ENCODE measurements at places on chromosomes 16 and 17.

- DNase-seq, result no peak
Measured at GRCh38 chr16:2701272-2701671, 18.8 kb downstream of the PRSS27 start.

DNA sequence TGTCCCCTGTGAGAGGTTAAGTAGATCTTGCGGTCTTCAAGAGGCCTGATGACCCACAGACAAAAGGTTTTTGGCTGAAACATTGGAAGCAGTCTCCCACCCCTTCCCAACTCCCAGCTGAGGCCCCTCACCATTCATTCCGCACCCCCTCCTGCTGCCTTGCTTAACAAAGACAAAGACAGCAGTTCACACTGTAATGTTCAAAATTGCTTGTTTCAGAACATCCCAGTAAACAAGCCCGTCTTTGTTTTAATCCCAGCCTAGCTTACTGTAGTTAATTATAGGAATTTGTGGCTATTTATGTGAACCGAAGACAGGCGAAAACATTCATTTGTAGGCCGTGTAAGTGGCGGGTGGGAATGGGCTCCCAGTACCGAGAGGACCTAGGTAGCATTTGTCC is 55.7 kb downstream of the IRX5 start:
- DNase-seq, result no peak

DNA sequence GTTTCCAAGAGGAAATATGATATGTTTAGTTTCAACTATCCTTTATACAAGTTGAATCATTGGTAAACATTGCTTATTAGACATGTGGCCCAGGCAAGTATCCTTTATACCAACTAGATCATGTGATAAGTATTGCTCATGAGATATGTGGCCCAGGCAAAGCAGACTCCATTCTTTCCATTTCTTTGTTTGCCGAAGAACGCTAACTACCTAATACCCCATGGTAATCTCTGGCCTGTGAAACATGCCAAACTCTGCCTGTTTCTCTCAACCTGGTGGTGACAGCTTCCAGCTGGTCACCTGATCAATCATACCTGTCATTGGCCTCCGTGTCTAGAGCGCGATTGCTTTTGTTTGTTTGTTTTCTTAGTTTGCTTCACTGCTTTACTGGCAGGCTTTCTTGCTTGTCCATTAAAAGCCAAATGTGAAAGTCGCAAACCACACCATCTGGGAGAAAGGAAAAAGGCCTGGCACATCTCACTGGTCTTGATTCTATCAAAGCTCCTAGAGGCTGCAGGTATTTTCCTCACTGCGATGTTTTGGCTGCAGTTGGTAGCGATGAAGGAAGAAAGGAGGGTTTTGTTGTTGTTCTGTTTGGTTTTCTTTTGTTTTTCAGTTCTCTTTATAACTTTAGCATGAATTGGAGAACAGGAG is 686.2 kb downstream of the KCNJ2 start:
- no peak for DNase-seq

- no peak for DNase-seq
Measured at GRCh38 chr16:74480150-74481029, 59.1 kb upstream of the CLEC18B start.

GRCh38 chr16:12177643-12178042 is 201.1 kb downstream of the SNX29 start:
- no peak for DNase-seq

GRCh38 chr17:75090871-75091854 is 3.4 kb downstream of the SLC16A5 start:
- DNase-seq, result no peak

- DNase-seq, result no peak
Measured at GRCh38 chr16:84310642-84311041, 16.0 kb downstream of the WFDC1 start.

DNA sequence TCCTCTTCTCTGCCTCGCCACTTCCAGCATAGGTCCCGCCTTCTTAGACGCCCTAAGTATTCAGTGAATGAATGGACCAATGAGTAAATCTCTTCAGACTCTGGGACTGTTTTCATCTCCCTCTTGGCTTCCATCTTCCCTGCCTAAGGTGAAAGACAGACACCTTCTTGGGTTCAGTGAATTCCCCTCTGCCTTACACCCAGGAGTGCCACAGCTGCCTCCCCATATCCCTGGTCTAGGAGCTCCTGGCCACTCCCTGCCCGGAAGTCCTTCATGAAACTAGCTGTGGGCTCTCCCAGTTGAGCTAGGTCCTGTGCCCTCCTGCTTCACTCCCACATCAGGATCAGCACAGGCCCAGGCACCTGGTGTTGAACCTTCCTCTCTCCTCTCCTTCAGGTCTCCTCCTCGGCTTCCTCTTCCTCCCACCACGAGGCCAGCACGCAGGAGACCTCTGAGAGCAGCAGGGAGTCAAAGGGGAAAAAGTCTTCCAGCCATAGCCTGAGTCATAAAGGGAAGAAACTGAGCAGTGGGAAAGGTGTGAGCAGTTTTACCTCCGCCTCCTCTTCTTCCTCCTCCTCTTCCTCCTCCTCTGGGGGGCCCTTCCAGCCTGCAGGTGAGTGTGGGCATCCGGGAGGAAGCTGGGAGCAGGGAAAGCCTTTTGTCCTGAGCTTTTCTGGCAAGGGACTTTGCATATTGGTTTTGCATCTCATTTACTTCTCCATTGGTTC is 10.3 kb downstream of the MLLT6 start:
- DNase-seq, result no peak

GRCh38 chr17:56499799-56500388 is 93.6 kb upstream of the NOG start:
- no peak for DNase-seq

GRCh38 chr17:21277332-21277731 is 7.2 kb upstream of the MAP2K3 start:
- no peak for DNase-seq

DNA sequence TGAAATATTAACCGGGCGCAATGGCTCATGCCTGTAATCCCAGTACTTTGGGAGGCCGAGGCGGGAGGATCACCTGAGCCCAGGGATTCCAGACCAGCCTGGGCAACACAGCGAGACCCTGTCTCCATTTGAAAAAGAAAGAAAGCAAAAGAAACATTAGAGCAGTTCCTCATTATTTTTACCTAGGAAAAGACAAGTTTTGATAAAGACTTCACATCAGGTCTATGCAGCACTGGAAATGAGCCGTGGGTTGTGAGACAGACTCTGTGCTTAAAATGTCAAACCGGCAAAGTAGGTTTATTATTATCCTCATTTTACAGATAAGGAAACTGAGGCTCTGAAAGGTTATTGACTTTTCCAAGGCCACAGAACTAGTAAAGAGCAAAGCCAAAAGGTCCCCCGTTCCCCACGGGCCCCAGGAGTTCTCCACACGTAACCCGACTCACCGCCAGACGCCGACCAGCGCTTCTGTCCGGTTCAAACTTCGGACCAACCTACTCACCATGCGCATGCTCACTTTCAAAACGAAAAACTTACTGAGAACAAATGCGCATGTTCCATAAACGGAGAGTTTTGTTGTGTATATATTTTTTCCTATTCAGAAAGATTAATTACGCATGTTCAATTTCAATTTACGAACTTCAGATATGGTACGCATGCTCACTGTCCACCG is 356 bp downstream of the TUBD1 start:
- DNase-seq, result no peak

DNA sequence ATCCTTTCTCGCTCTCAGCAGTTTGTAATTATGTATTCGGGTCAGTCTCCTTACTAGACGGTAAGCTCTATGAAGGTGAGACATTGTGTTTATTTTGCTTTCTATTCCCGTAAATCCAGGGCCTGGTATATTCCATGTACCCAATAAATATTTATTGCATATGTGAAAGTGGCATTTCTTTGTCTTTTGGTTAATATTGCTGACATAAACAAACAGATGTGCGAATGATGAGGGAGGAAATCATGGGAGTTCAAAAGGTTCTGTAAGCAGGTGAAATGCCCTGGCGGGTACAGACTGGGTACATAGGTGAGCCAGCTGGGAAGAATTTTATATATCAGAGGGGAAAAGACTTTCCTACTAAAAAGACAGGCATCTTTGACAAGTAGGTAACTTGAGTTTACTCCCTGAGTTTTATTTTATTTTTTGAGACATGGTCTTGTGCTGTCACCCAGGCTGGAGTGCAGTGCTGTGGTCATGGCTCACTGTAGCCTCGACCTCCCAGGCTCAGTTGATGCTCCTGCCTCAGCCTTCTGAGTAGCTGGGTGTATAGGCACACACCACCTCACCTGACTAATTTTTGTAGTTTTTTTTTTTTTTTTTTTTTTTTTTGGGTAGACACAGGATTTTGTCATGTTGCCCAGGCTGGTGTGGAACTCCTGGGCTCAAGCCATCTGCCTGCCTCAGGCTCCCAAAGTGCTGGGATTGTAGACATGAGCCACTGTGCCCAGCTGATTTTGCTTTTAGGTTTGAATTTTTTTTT is 5.7 kb upstream of the METTL9 start:
- DNase-seq, result no peak

- no peak for DNase-seq
Measured at GRCh38 chr17:63945784-63946439, 13.8 kb upstream of the CD79B start.

DNA sequence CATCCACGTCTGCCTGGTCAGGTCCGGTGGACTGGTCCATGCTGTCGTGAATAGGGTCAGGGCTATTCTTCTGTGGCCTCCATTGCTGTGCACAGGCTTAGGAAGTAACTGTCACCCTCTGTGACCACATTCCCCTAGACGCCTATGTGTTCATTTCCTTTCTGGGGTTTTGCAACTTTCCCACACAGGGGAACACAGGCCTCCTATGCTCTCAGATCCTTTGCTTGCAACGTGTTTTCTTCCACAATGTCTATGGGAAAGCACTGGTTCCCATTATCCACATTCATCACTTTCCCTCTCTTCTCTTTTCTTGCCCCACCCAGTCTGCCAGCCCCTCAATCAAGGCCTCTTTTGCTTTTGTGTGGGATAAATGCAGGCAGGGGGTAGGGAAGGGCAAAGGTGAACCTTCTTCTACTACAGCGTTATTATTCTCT is 43.2 kb upstream of the DNAJA2 start:
- no peak for DNase-seq

DNA sequence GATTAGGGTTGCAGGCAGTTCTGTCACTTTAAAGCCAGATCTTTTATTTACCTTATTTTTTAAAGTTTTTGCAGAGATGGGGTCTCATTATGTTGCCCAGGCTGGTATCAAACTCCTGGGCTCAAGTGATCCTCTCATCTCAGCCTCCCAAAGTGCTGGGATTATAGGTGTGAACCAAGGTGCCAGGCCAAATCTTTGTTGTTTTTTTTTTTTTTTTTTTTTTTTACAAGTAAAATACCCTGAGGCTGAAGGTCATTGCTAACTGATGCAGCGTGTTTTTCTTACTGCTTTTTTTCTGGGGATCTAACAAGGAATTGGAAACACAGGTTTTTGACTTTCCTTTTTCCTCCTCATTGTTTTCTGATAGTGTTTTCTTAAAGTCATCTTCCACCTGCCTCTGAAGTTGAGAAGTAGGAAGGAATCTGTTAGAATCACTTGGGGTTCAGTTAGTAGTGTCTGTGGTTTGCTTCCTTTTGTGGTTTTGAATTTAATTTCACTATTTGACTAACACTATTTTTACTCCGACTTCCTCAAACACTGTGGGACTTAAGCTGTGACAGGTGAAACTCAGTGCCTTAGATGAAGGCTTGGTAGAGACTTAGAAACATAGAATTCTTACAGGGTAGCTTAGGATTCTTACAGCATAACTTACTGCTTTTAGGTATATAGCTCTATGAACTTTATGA is 22.2 kb downstream of the CLTC start:
- DNase-seq, result no peak

DNA sequence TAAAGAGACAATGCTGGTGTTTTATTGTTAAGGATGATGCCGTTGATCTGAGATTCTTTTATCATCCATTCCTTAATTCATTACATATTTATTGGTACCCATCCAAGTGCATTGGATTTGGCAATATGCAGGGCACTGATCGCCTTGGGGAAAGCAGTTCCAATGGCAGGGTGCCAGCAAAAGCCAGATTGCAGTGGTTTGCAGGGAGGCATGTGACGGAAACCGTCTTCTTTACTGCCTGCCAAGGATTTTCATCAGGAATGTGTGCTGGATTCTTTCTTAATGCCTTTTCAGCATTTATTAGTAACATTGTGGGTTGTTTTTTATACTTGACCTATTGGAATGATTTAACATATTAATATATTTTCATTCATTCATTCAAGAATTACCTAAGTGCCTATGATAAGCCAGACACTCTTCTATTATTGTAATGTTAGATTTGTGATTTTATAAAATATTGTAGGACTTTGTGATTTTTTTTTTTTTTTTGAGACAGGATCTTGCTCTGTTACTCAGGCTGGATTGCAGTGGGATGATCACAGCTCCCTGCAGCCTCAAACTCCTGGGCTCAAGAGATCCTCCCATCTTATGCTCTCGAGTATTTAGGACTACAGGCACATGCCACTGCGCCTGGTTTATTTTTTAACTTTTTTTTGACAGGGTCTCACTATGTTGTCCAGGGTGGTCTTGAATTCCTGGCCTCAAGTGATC is 93.4 kb upstream of the TNRC6A start:
- DNase-seq, result no peak

DNA sequence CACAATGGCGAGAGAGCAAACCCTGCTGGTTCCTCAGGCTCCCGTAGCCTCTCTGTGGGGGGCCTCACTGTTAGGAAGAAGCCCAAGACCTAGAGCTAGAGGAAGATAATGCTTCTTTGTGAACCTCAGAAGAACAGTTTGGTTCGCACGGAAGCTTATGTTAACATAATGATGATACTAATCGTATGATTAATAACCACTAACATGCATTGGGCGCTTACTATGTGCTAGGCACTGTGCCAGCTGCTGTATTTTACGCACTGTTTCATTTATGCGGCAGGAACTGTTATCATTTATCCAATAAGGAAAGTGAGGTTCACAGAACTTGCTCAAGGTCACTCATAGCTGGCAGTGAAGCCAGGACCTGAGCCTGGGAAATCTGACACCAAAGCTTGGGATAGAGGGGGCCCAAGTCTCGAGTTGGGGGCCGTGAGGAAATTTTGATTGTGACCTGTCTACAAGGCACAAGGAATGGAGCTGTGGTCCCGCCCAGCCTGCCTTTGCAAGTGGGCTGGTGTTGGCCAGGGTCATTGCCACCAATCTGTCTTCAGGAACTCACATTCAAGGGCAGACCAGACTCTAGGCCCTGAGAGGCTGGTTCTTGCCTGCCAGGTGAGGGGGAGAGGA is 6.8 kb downstream of the PRCD start:
- DNase-seq, result no peak

GRCh38 chr17:64572682-64573154 is 65.9 kb downstream of the CEP95 start:
- DNase-seq, result no peak

DNA sequence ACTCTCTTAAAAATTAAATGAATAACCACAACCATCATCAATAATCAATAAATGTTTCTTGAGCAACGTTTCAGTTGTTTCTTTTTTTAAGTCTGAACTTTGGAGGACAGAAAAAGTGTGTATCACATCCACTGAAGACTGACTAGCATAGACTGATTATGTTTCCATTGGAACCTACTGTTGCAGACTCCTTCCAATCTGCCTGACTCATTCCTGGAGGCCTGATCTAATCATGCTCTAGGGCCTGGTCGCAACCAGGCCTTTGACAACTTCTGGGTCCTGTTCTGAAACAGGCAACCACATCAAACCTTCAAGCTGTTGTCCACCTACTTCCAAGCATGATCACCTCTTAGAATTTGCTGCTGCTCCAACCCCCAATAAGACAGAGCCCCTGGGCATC is 109.2 kb upstream of the NUDT7 start:
- no peak for DNase-seq

Data from stimulated activated CD8-positive, alpha-beta memory T cell treated with anti-CD3 and anti-CD28 coated beads, Interleukin-7, amount 100 ng/mL, for 1 hour (primary cell).